ENCODE measurements at places on chromosomes 2 and 18.

GRCh38 chr2:150618245-150618895 is 130.9 kb upstream of the RND3 start:
- no peaks in the 10 kb centered on the region for H3K27me3 ChIP-seq
- DNase-seq = no peak
- peaks cover 4% of the 10 kb centered on the region for H3K4me1 ChIP-seq
- no peak overlapping the region for H3K27ac ChIP-seq
- no peak overlapping the region for H3K4me3 ChIP-seq
- no peaks in the 10 kb centered on the region for H3K36me3 ChIP-seq

DNA sequence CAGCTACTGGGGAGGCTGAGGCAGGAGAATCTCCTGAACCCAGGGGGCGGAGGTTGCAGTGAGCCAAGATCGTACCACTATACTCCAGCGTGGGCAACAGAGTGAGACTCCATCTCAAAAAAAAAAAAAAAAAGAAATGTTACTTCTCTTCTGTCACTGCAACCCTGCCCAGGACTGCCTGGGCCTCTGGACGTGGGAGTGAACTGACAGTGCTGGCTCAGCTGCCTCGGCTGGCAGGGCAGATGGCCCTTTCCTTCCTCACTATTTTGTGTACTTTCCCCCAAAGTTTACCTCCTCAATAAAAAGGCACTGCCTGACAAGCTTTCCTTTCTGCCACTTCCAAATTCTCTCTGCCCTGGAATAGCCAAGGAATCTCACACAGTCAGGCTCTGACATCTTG is 12.5 kb upstream of the GPR155 start:
- H3K27ac ChIP-seq = no peak overlapping the region
- no peaks in the 10 kb centered on the region for H3K27me3 ChIP-seq
- peaks cover 8% of the 10 kb centered on the region for H3K4me1 ChIP-seq
- H3K4me3 ChIP-seq = no peak overlapping the region
- DNase-seq = no peak
- H3K36me3 ChIP-seq = no peaks in the 10 kb centered on the region

DNA sequence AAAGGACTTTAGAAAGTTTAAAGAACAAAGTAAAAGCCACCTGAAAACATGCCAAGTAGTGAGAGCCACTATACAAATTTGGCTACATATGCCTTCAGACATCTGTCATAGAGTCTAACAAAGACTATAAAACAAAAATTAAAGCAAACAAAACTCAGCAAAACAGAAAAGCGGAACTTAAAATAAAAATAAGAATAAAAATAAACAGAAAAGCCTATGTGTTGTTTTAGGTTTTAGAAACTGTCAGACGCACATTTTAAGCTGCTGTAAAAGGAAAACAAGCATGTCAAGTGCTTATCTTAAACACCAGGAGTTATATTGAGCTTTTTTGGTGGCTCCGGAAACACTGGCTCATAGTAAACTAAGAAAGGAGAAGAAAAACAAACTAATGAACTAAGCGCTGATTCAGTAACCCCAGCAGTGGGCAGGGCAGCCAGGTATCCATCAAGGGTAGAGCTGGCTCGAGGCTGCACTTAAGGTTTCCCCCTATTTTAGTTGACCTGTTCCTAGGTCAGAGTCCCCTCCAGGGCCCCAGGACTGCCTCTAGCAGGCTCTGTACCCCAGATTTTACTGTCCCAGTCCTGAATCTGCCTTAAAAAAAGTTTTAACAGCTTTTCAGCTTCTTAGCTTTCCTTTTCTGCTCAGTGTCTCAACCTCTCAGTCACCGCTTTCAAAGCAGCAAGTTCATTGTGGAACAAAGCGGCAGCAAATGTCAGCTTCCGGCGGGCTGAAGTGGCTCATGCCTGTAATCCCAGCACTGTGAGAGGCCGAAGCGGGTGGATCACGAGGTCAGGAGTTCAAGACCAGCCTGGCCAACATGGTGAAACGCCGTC is 15.4 kb upstream of the RMC1 start:
- H3K27ac ChIP-seq = peak overlapping the region; percentile 76
- no peak for DNase-seq
- H3K27me3 ChIP-seq = no peaks in the 10 kb centered on the region
- H3K4me3 ChIP-seq = peak overlapping the region; percentile 45
- peaks cover 17% of the 10 kb centered on the region for H3K4me1 ChIP-seq
- no peaks in the 10 kb centered on the region for H3K36me3 ChIP-seq

- no peak for DNase-seq
- no peak overlapping the region for H3K27ac ChIP-seq
- H3K4me3 ChIP-seq = no peak overlapping the region
- H3K36me3 ChIP-seq = no peaks in the 10 kb centered on the region
- no peaks in the 10 kb centered on the region for H3K4me1 ChIP-seq
These were observed 410.4 kb downstream of the RAD51AP2 start for GRCh38 chr2:17107871-17108270.

DNA sequence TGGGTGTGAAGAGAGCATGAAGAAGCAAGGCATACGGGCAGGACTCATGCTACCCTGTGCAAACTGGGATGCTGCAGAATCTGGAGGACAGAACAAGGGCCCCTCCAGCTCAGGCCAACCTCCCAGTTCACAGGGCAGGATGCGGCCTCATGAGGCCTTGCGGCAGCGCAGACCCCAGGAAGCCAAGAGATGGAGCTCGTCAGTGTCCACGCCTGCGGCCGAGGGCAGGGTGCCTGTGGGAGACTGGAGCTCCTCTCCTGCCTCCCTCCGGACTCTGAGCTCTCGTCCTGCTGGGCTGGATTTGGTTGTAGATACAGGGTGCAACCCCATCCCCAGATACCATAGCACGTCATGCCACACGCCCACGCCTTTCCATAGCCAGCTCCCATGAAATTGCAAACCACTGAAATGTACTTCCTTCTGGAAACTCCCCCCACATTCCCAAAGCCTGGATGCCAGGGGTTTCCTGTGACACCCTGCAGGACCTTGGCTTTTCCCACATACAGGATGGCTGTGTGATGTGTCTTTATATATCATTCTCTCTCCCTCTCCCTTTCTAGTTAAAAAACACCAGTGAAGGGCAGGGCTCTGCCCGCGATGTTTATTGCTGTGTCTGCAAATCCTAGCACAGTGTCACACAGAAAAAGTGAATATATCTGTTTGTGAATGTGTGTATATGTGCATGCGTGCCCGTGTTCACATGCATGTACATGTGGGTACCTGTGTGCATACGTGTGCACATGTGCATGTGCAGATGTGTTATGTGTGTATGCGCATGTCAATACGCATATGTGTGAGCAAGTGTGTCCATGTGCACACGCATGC is 12.3 kb upstream of the SNTG2 start:
- no peak overlapping the region for H3K4me3 ChIP-seq
- H3K27me3 ChIP-seq = no peaks in the 10 kb centered on the region
- no peaks in the 10 kb centered on the region for H3K36me3 ChIP-seq
- no peak for DNase-seq
- no peaks in the 10 kb centered on the region for H3K4me1 ChIP-seq
- no peak overlapping the region for H3K27ac ChIP-seq

DNA sequence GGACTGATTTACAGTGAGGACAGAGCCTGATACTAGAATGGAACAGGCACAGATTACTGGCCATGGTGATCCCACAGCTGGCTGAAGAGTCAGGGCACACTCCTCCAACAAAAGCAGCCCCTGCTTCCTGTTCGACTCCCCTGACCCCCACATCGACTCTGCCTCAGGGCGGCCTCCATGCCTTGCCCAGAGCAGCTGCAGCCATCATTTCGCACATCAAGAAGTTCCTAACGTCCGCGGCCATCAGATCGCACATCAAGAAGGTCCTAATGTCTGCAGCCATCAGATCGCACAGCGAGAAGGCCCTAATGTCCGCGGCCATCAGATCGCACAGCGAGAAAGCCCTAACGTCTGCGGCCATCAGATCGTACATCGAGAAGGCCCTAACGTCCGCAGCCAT is 192.8 kb upstream of the PXDN start:
- no peak overlapping the region for H3K4me3 ChIP-seq
- H3K36me3 ChIP-seq = no peaks in the 10 kb centered on the region
- no peak for DNase-seq
- H3K4me1 ChIP-seq = no peaks in the 10 kb centered on the region
- no peaks in the 10 kb centered on the region for H3K27me3 ChIP-seq

DNA sequence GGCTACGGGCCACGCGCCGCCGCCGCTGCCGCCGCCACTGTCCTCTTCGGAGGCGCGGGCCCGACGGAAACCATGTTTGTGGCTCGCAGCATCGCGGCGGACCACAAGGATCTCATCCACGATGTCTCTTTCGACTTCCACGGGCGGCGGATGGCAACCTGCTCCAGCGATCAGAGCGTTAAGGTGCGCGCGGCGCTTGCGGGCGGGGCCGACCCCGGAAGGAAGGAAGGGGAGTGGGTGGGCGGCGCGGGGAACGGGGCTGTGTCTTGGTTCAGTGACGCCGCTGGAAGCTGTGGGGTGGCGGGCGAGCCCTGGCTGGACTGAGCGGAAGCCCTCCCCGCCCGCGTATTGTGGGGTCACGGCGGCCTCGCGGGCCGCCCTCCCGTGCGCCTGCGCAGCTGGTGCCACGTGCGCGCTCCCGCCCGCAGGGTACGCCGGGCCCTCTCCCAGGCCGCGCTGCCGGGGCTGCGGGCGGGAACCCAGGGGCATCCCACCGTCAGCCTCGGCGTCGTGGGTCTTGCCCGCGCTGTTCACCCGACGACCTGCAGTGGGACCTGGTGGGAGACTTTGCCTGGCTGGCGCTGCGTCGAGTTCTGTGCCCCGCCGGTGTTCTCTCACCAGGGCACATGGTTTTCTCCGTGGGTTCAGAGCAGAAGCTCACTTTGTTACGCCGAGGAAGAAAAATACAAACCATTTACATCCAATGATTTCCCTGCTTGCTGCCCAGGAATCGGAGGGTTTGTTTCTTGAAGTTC is 416 bp downstream of the SEH1L start:
- H3K4me3 ChIP-seq = peak overlapping the region; percentile 74
- DNase-seq = peak; percentile 84
- H3K27me3 ChIP-seq = no peaks in the 10 kb centered on the region

DNA sequence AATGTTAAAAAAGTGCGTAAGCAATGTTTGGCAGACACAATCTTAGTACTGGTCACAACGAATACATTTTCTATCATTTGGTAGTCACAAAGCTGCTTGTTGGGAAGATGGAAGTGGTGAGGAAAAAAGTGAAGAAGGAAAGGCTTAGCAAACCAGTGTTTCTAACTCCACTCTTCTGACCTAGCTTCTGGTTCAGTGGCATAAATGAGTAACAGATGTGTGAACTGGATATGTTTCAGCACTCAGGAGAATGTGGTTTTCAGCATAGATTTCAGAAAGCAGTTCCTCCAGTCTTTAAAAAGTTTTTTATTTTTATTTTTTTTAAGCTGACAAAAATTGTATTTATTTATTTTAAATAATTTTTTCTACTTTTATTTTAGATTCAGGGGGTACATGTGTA is 357.1 kb downstream of the CPS1 start:
- no peak for DNase-seq
- H3K27me3 ChIP-seq = no peaks in the 10 kb centered on the region
- no peak overlapping the region for H3K27ac ChIP-seq
- no peak overlapping the region for H3K4me3 ChIP-seq

DNA sequence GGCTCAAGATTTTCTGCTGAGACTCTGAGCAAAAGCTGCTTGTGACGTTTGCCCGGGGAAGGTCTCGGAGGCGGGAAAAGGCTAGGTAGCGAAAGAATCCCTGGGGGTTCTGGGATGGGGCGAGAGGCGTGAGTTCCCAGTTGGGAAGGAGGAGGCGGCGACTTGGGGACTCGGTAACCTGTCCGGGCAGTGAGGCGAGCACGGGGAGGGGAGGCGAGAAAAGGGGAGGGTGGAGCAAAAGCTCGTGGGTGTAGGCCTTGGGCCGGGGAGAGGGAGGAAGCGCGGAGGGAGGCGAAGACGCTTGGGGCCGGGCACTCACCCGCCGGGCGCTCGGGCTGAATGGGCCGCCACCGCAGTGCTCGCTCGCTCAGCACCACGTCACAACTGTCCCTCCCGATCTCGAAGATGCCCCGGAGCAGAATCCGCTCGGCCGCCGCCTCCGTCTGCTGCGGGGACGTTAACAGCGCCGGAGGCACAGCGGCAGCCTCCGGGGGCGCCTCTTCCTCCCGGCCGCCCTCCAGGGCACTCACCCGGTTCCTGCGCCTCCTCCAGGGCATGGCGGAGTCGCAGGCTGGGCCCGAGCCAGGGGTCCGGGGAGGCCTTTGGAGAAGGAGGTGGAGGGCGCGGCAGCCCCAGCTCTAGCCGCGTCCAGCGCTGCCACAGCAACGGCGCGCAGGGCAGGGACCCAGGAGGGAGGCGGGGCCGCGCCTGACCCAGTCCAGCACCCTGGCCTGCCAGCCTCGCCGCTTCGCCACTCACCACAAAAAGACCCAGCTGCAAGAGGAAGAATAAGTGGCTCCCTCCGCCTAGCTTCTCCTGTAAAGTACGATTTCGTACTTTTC is at the start of gene CERKL:
TSS of gene CERKL (minus strand) at position 656 of the 842 bp plus-strand sequence. CDS start at position 557, 99 bp downstream.
- H3K4me1 ChIP-seq = peaks cover 9% of the 10 kb centered on the region
- H3K27ac ChIP-seq = no peak within 1 kb of the TSS
- no peaks in the 10 kb centered on the region for H3K36me3 ChIP-seq
- H3K4me3 ChIP-seq = peak within 1 kb of the TSS; percentile 47
- no peaks in the 10 kb centered on the region for H3K27me3 ChIP-seq

- H3K4me1 ChIP-seq = peaks cover 6% of the 10 kb centered on the region
- H3K27ac ChIP-seq = no peak overlapping the region
- H3K4me3 ChIP-seq = no peak overlapping the region
- no peaks in the 10 kb centered on the region for H3K36me3 ChIP-seq
These were observed 87.0 kb upstream of the MAP4K3 start for GRCh38 chr2:39524061-39524460.

DNA sequence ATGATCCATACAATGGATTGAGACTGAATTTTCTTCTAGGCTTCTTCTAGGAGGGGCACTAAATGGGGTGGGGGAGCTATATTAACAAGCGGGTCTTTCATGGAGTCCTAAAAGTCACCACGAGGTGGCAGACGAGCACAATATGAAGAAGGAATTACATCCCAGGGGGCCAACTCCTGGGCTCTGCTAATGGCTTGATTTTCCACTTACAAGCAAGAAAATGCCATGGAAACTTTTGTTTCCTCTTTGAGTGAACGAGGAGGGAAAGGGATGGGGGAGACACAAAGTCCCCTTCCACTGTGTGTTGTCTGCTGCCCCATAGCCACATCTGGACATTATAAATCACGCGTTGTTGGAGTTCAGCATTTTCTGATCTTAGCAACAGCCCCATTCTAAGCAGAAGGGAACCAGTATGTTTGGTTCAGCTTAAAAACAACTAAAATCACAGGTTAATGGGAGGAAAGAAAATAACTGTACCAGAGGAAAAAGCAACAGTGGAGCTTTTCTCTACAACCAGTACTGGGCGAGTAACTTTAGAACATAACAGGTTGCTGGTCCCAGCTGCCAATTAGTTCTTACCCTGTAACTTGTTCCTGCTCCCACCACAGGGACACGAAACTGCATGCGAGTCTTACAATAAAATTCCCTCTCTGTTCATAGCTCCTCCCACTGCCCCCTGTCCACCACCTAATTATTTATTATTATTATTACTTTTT is 285.0 kb upstream of the PARD3B start:
- no peaks in the 10 kb centered on the region for H3K27me3 ChIP-seq
- H3K36me3 ChIP-seq = no peaks in the 10 kb centered on the region
- H3K27ac ChIP-seq = no peak overlapping the region
- no peak overlapping the region for H3K4me3 ChIP-seq
- no peak for DNase-seq

Measured in esophagus squamous epithelium (tissue), 5 donors.